Stimulated activated CD4-positive, alpha-beta T cell treated with anti-CD3 and anti-CD28 coated beads, Interleukin-4, amount 100 ng/mL, for 1 hour (primary cell): ENCODE measurements at places on chromosomes 16 and 17.

DNA sequence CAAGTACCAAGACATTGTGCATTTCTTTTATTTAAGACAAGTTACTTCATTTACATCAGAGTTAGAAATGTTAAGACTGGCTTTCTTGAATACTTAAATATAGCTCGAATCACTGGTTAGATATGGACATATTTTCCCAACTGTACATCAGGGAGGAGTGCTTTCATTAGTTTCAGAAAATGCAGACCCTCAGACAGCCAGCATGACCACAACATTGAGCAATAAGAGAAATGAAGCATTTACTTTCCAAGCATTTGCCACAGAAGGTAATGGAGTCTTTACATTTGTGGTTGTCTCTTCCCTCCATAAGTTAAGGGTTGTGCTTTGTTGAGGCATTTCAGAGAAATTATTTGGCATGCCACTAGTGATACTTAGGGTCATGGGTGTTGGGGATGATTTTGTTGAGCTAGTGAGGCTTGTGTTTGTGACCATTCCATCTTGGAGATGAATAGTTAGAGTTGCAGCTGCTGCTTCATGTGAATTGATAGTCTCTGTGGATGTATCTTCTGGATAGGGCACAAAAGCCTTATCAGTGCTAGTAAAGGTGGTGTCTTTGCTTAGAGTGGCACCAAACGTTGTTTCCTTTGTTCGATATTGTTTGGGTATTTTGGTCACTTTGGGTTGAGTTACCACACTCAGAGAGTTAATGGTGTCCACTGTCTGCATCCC is 2.1 kb downstream of the OMG start:
- no peak for DNase-seq

GRCh38 chr16:58516768-58517107 is 1.4 kb downstream of the SETD6 start:
- DNase-seq: no peak

DNA sequence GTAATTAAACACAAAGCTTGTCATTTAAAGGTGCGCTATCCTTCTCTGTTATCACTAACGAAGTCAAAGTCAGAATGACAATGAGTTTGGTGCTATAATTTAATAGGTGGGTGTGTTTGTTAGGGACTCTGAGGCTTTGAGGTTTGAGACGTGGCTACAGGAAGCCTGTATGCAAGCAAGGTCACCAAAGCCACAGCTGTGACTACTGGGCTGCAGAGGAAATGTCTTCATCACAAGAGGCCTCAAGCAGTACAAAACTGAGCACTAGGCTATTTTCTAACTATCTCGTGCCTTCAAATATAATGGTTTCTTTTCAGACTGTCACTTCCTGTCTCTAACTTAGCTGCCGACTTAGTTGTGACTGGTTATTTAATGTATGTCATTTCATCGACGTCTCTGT is 141.2 kb downstream of the AATF start:
- DNase-seq: no peak

- no peak for DNase-seq
These were observed 312.5 kb downstream of the MAF start for GRCh38 chr16:79288066-79288465.

GRCh38 chr16:87170310-87170709 is 146.9 kb downstream of the C16orf95 start:
- DNase-seq: no peak
